ENCODE measurements at places on chromosomes 13 and 19. TPM values are rescaled to one million over a fixed set of nuclear protein-coding genes. Genes with fewer than 3 reads are reported as not detected.

- H3K27ac ChIP-seq, result no peak overlapping the region
- H3K4me3 ChIP-seq, result no peak overlapping the region
- H3K4me1 ChIP-seq, result no peaks in the 10 kb centered on the region
- H3K36me3 ChIP-seq, result peaks cover 58% of the 10 kb centered on the region
Observed at GRCh38 chr19:14395710-14396336, 14.6 kb downstream of the ADGRE5 start.

- no peaks in the 10 kb centered on the region for H3K36me3 ChIP-seq
- no peaks in the 10 kb centered on the region for H3K27me3 ChIP-seq
- H3K27ac ChIP-seq, result no peak overlapping the region
Observed at GRCh38 chr13:42380420-42381164, 108.6 kb downstream of the AKAP11 start.

DNA sequence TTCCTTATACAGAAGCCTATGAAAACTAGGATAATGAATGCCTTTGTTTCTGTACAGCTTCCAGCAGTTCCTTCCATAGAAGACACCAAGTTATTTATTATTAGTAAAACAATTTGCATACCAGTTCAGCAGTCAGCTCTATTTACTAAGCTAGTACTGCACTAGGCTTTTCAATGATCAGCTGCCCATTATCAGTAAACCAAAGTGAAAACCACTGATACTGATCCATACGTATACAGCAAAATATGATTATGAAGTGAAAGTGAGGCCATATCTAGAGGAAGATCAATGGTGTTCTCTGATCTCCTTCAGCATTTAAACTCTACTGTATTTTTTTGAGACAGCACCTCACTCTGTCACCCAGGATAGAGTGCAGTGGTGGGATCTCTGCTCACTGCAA lies 3.2 kb downstream of the TPT1 start:
- no peak overlapping the region for H3K4me3 ChIP-seq
- no peak overlapping the region for H3K27ac ChIP-seq
- DNase-seq, result no peak
- peaks cover 48% of the 10 kb centered on the region for H3K4me1 ChIP-seq

DNA sequence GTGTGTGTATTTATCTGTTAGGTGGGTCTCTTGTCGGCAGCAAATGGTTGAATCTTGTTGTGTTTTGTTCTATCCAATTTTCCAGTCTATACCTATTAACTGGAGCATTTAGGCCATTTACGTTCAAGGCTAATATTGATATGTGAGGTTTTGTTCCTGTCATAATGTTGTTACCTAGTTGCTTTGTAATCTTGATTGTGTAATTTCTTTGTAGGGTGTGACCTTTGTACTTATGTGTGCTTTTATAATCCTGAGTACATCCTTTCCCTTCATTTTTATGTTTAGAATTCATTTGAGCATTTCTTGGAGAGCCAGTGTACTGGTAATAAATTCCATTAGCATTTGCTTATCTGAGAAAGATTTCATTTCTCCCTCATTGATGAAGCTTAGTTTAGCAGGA lies 83.0 kb upstream of the MIR17HG start:
- H3K27me3 ChIP-seq, result no peaks in the 10 kb centered on the region
- H3K4me1 ChIP-seq, result no peaks in the 10 kb centered on the region
- H3K36me3 ChIP-seq, result no peaks in the 10 kb centered on the region
- no peak overlapping the region for H3K27ac ChIP-seq
- no peak for DNase-seq

- H3K4me1 ChIP-seq, result peaks cover 35% of the 10 kb centered on the region
- peak overlapping the region; percentile 40 for H3K4me3 ChIP-seq
- no peak for DNase-seq
- H3K36me3 ChIP-seq, result peaks cover 10% of the 10 kb centered on the region
Observed at GRCh38 chr19:17406046-17406886, 836 bp upstream of the BST2 start.

DNA sequence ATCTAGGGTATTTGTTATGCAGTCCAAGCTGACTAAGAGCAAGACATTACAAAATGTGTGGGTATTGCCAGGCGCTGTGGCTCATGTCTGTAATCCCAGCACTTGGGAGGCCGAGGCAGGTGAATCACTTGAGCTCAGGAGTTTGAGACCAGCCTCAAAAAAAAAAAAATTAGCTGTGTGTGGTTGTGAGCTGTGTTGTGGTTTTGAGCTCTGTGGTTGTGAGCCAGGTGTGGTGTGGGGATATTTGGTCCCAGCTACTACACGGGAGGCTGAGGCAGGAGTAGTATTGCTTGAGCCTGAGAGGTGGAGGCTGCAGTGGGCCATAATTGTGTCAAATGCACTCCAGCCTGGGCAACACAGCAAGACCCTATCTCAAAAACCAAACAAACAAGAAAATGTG lies 5.6 kb upstream of the KEAP1 start:
- H3K27ac ChIP-seq, result no peak overlapping the region
- no peak for DNase-seq
- peaks cover 36% of the 10 kb centered on the region for H3K27me3 ChIP-seq
- H3K4me1 ChIP-seq, result no peaks in the 10 kb centered on the region

DNA sequence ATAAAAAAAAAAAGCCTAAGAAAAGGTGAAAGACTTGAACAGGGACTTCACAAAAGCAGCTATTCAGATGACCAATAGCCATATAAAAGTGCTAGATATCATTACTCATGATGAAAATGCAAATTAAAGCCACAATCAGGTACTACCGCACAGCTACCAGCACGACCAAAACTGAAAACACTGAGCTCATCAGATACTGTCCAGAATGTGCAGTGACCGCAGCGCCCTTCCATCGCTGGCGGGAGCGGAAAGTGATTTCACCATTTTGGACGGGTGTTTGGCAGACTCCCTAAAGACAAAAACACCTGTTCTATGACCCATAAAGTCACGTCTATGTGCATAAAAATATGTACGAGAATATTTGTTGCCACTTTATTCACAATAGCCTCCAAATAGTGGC lies 60.7 kb downstream of the SLC6A16 start:
- H3K27ac ChIP-seq, result no peak overlapping the region
- H3K36me3 ChIP-seq, result no peaks in the 10 kb centered on the region
- no peak for DNase-seq
- H3K4me1 ChIP-seq, result no peaks in the 10 kb centered on the region

KDELR1 gene
- total RNA-seq, result 76.8 TPM

PSG3 gene
- not detected for total RNA-seq

PLK5 gene
- total RNA-seq, result not detected

CCDC194 gene
- 4.4 TPM for total RNA-seq

PNMA8B gene
- 1.8 TPM for total RNA-seq

GARRE1 gene
- total RNA-seq, result 11.1 TPM

EMC10 gene
- total RNA-seq, result 39.0 TPM

ZNF582 gene
- 3.9 TPM for total RNA-seq
